ENCODE measurements at places on chromosomes 3 and 15. TPM values are rescaled to one million over a fixed set of nuclear protein-coding genes. Genes with fewer than 3 reads are reported as not detected.

GRCh38 chr3:43638594-43639447 lies 17.0 kb upstream of the ANO10 start:
- peaks cover 25% of the 10 kb centered on the region for H3K4me1 ChIP-seq
- H3K4me3 ChIP-seq, result no peak overlapping the region
- H3K36me3 ChIP-seq, result no peaks in the 10 kb centered on the region

GRCh38 chr15:65083262-65083701 lies 6.7 kb downstream of the KBTBD13 start:
- peaks cover 12% of the 10 kb centered on the region for H3K27me3 ChIP-seq
- DNase-seq, result no peak

DNA sequence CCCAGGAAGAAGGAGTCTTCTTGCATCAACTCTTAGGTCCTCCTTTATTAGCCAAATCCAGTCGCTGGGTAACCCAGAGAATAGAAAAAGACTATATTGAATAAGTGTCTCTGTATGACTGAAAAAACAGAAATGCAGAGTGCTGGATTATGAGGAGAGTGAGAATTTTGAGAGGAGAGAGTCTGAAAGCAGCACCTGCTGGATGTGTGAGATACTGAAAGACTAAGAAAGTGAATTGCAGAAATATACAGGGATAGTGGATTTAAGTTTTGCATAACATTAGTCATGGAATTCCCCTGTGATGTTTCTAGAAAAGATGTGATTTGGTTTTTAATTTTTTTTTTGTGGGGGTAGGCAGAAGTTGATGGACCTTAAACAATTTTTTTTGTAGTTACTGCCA lies 296.5 kb downstream of the MECOM start:
- H3K36me3 ChIP-seq, result no peaks in the 10 kb centered on the region
- peaks cover 25% of the 10 kb centered on the region for H3K27me3 ChIP-seq
- no peak overlapping the region for H3K27ac ChIP-seq

DNA sequence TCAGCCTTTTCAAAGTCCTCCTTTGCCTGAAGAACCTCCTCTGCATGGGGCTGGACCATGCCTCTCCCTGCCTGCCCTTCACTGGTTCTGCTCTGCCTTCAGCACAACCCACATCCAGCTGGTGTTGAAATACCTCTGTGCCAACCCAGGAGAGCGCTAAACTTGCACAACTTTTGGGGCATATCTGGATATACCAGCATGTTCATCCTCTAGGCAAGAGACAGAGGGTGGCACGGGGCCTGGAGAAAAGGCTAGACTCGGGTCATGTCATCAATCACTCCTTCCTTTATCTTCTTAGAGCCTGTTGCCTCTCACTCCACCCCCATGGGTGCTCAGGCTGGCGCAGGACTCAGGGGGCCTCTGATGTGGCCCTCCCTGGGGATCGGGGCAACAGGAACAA lies 4.8 kb downstream of the SEMA4B start:
- no peaks in the 10 kb centered on the region for H3K4me1 ChIP-seq
- H3K4me3 ChIP-seq, result no peak overlapping the region
- H3K27ac ChIP-seq, result no peak overlapping the region

Gene CAMK1
- 28.3 TPM for polyA plus RNA-seq

Gene ISL2
- 0.98 TPM for polyA plus RNA-seq

Gene DNAH12
- not detected for polyA plus RNA-seq

Gene SLC24A5
- not detected for polyA plus RNA-seq

Gene PLSCR5
- not detected for polyA plus RNA-seq

Gene SV2B
- not detected for polyA plus RNA-seq

Gene GPR87
- polyA plus RNA-seq, result not detected

Gene LMAN1L
- not detected for polyA plus RNA-seq

Gene SAMMSON
- polyA plus RNA-seq, result not detected

Gene TMC3
- polyA plus RNA-seq, result not detected

Gene KY
- 0.39 TPM for polyA plus RNA-seq

Gene MUC20
- not detected for polyA plus RNA-seq
